Mucosa of descending colon (tissue), 3 donors: ENCODE measurements at places on chromosomes 13 and 19. TPM values are rescaled to one million over a fixed set of nuclear protein-coding genes. Genes with fewer than 3 reads are reported as not detected.

The UGGT2 gene
- total RNA-seq = 16.6 TPM

The IFNL1 gene
- total RNA-seq = not detected

The MYO16 gene
- 0.06 TPM for total RNA-seq

DNA sequence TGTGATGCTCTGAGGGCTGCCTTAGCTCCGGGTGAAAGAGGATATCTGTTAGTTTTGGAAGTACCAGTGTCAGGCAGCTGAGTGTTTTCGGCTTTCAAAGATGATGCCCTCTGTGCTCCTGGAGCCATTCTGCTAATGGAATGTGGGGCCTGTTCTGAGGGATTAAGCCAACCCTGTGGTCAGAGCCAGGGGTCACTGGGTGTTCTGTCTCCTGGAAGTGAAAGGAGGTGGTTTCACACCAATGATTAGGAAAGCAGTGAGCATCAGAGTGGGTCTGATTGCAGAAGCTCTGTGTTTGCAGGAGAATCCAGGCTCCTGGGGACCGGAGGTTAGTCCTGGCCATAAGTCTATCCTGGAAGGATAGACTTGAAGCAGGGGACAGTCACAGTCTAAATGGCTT is 94.6 kb downstream of the UQCRFS1 start:
- DNase-seq = no peak

- no peak for DNase-seq
Measured at GRCh38 chr13:24709186-24709913, 29.1 kb downstream of the ATP12A start.

DNA sequence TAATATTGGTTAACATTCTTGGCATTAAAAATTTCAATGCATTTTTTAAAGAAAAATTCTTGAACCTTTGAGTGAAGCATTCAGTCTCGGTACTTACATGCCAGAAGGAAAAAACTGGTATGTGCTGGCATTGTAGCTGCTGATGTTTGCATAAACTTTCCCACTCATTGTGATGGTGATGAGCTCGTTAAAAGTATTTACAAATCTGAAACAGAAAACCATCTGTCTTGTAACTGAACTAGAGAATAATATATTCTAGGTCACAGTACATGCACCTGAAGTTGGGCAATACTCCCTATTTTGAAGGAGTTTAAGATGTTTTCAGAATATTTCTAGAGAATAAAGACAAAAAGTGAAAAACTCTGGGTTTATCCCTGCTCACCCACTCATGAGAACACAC is 64.1 kb downstream of the SLC15A1 start:
- DNase-seq = no peak
